NCI-H1930 (cell line): ENCODE measurements at places on chromosomes 11 and 22.

- no peak for DNase-seq
Measured at GRCh38 chr11:1878137-1879031, 13.3 kb downstream of the PRR33 start.

DNA sequence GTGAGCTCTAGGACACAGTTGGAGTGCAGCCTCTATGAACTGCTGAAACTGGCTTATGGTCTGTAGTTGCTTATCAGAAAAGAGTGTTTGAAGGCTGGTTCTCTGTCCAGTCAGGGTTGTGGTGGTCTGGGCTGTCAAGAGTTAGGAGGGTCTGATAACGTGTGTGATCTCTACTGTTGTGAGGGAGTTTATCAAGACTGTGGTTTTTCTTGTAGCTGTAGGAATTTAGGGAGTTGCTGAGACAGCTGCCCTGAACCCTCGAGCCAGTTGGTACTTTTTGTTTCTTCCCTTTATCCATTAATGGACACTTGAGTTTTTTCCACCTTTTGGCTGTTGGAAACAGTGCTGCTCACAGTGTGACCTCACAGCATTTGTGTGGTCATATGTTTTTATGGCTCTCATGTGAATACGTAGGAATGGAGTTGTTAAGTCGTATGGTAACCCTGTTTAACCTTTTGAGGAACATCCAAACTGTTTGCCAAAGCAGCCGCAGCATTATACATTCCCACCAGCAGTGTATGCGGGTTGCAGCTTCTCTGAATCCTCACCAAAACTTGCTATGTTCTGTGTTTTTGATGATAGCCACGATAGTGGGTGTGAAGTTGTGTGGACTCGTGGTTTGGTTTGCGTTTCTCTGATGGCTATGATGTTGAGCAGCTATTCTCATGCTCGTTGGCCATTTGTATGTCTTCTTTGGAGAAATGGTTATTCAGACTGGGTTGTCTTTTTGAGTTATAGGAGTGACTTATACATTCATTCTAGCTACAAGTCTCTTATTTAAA, 20.9 kb upstream of the DGCR8 start:
- no peak for DNase-seq

GRCh38 chr22:21816787-21817496, 50.5 kb downstream of the MAPK1 start:
- no peak for DNase-seq

DNA sequence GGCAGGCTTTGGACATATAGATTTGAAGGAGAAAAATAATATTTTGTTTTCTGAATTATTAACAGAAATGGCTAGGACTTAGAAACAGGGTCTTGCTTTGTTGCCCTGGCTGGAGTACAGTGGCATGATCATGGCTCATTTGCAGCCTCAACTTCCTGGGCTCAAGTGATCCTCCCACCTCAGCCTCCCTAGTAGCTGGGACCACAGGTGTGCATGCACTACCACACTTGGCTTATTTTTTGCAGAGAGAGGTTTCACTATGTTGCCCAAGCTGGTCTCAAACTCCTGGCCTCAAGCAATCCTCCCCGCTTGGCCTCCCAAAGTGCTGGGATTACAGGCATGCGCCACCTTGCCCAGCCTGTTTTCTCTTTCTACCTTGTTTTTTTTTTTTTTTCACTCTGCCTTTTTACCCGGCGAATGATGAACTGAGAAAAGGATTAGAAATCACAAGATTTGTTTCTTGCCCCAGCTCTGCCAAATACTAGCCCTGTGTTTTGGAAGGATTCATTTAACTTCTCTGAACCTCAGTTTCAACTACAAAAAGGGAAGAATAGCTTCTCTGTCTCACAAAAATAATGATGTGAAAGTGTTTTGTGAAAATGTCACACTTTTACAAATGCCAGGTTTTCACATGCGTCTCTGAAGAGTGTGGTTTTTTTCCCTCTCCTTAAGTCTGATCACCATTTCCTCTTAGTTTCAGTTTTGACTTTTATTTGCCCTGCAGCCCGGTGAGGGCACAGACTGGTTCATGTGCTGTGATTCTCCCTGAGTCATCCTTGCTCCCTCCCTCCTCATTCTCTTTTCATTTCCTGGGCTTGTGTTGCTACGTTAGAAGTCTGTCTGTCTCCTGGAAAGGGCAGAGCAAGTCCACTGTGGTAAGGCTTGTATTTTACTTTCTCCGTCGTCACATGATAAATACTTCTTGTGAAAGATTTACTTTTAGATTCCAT, 67.7 kb downstream of the BCL2L13 start:
- DNase-seq, result no peak

DNA sequence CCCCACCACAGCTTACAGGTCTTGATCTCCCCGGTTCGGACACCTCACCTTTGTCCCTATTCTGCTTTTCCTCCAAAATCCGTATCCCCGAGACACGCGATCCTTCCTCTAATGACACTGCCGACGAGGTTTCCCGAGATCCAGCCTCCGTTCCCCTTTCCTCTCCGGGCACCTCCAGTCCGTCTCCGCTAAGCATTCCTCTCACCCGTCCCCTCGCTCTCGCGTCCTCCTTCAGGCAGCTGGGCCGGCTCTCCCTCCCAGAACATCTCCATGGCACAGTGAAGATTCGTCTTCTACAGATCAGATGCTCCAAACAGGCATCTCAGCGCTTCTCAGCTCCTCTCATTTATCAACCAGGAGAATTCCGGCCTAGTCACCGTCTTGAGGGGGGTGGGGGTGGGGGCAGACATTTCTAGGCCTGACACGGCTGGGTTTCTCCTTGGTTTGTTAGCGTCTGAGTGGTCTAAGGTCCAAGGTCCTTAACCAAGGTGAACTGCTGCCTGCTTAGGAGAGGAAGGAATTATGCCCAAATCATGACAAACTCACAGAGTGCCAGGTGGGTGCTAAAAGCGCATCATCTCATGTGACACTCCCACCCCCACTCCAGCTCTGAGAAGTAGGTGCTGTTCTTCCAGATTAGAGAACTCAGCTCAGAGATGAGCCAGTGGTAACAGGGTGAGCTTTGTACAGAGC, at the start of gene SPTBN2:
TSS of gene SPTBN2 (minus strand) at position 524 of the 693 bp plus-strand sequence. CDS start 7,976 bp downstream, outside the sequence.
- DNase-seq, result no peak

DNA sequence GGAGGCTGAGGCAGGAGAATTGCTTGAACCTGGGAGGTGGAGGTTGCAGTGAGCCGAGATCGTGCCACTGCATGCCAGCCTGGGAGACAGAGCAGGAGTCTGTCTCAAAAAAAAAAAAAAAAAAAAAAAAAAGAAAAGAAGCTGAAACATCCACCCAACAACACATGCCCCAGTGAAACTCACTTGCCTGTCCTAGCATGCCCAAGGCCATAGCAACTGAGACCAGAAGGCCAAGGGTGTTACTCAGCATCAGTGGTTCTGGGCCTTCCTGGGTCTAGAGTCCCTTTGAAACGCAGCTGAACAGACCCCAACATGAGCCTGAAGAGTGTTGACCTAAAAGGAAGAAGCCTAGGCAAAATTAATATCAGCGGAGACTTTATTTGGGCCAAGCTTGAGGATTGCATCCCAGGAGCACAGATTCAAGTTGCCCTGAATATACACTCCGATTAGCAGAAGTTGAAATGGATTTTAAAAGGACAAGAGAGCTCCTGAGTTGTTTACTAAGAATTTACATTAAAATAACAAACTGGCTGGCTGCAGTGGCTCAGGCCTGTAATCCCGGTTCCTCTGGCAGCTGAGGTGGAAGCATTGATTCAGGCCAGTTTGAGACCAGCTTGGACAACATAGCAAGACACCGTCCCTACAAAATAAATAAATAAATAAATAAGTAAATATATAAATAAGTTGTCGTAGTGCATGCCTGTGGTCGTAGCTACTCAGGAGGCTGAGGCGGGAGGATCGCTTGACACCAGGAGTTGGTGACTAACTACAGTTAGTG, 7.0 kb downstream of the PRDX5 start:
- DNase-seq, result no peak

- no peak for DNase-seq
Measured at GRCh38 chr11:70537576-70538571, 139.5 kb downstream of the CTTN start.

GRCh38 chr11:67120456-67120855, 1.4 kb downstream of the KDM2A start:
- no peak for DNase-seq

- no peak for DNase-seq
Measured at GRCh38 chr22:19497245-19497644, 17.5 kb downstream of the CDC45 start.

DNA sequence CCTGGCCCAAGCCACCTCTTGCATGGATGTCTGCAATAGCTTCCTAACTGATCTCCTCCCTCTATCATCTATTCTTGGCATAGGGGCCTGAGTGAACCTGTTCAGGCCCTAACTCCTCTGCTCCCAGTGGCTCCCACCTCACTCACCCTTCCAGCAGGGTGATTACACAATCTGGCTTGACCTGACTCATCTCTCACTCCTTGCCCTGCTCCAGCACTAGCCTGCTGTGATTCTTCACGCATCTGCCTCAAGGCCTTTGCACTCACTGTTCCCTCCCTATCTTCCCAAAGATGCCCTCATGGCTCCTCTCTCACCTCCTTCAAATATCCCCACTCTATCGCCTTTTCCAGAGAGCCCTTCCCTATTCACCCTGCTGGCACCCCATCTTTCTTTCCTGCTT, 10.5 kb downstream of the SCN4B start:
- DNase-seq, result no peak

DNA sequence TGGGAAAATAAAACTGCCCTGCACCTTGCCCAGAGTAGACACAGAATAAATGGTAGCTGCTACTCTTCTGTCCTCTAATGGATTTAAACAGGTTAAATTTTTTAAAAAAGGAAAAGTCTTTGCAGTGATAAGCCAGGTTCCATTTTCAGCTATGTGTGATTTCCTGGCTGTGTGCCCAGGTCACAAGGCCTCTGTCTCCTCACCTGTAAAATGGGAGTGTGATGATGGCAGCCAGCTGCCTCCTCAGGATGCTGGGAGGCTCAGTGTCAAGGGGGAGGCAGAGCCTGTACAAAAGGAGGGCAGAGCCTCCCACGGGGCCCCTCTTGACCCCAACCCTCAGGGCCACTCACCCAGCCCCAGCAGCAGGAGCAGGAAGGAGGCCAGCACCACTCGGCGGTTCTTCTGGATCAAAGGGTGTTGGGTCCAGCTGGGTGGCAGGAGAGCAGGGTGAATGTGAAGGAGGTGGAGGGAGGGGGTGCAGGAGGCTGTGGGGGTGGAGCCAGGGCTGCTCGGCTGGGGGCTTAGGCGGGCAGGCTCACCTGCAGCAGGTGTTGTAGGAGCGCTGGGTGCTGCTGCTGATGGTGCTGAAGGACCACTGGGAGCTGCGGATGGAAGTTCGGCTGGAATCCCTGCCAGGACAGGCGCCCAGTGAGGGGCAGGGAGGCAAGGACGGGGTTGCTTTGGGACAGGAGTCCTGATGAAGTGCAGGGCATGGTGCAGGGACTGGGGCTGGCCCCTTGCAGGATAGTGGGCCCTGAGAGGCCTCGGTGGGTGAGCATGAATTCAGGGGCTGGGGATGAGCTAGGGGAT, 1.9 kb downstream of the TMEM134 start:
- no peak for DNase-seq

DNA sequence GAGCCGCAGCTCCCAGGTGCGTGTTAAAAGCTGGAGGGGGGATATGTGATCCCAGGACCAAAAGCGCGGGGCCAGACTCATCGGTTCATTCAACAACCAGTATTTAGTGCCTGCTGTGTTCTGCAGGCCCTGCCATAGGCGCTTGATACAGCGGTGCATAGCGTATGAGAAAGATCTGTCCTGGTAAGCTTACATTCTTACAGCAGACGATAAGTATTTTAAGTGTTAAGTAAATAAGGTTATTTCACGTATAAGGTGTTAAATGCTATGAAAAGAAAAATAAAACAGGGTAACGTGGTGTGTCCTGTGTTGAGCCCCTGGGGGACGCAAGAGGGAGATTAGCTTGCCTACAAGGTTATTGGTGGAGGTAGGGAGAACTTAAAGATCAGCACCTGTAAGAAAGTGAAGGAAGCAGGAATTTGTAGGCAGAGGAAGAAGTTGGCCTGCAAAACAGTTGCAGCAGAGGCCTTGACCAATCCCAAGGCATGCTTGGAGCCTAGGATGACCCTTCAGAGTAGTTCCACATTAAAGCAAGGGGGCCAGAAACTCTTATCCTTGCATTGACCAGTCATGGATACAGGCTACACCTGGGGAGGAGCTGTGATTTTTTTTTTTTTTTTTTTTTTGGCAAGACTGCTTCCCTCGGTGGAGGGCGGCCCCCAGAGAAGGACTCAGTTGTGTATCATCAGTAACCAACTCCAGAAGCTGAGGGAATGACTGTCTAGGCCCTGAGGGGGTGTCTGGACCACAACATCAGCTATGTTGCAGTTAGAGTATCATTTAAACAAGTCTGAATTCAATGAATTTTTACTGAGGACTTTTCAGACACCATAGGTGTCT, 487 bp upstream of the LIPT2 start:
- DNase-seq, result no peak

GRCh38 chr11:110428956-110429730, 605 bp upstream of the FDX1 start:
- no peak for DNase-seq

DNA sequence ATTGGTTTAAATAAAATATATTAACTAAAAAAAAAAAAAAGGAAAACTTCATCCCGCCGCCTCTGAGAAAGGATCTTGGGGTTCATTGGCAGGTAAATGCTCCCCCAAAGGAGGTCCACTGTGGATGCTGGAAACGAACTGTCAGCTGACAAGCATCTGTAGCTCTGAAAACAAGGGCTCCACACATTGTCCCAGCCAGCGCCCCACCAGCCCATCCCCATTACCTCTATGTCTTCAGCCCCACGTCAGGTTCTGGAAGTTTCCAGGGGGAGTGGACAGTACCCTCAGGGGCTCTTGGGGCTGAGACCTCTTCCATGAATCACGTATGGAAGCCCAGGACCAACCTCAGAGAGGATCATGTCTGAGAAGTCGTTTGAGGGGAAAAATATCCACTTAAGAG, 66.4 kb upstream of the WNT7B start:
- no peak for DNase-seq

- DNase-seq, result no peak
Measured at GRCh38 chr22:42816336-42816735, 40.7 kb downstream of the ARFGAP3 start.

GRCh38 chr22:18909556-18909955, 3.4 kb downstream of the DGCR6 start:
- no peak for DNase-seq

DNA sequence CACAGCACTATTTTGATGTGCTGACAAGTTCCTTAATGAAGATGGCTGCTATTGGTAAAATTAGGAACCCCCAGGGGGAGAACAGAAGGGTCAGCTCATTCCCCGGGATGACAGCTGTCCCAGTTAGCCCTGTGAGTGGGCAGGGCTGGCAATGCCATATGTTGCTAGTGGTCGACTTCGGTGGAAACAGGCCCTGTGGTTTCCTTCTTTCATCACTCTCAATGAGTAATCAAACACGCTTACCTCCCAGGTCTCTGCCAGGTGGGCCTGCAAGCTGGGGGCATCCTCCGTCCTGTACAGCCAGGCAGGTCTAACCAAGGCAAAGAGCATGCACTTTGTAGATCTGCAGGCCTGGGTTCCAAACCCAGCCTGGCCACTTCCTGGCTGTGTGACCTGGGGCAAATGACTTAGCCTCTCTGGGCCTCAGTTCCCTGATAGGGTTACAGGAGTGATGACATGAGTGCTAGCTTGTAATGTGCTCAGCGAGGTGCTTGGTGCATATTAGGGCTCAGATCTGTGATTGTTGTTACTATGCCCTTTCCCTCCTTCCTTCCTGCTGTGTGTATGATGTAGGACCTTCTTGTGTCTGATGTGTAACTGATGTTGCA, 85.2 kb downstream of the TSPAN18 start:
- DNase-seq, result no peak
